NCI-H524 (cell line): ENCODE measurements at places on chromosomes 5 and 9.
A peak's percentile ranks its signal among the peaks of the same experiment; 100 is the strongest.

- DNase-seq, result no peak
These were observed 16.8 kb downstream of the TAS2R1 start for GRCh38 chr5:9613360-9613759.

DNA sequence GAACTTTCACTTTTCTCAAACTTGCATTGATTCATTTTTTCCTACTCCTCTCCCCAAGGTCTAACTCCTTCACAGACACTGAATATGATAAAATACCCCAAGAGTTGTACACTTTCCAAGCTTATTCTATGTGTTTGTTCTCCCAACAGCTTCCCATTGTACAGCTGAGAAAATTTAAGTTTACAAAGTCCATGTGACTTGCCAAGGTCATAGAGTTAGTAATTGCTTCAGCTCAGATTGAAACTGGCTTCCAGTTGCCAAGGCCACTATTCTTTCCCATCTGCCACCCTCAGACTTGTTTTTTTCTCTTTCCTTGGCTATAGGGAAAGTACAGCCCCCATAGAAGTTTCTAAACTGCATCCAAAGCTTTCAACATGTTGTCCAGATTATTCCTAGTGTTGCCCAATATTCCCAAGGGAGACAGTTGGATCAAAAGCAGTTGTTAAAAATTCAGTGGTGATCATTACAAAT lies 34.8 kb downstream of the TNFSF8 start:
- no peak for DNase-seq

- DNase-seq, result peak; percentile 55
These were observed 35.7 kb upstream of the LURAP1L start for GRCh38 chr9:12739014-12739652.

DNA sequence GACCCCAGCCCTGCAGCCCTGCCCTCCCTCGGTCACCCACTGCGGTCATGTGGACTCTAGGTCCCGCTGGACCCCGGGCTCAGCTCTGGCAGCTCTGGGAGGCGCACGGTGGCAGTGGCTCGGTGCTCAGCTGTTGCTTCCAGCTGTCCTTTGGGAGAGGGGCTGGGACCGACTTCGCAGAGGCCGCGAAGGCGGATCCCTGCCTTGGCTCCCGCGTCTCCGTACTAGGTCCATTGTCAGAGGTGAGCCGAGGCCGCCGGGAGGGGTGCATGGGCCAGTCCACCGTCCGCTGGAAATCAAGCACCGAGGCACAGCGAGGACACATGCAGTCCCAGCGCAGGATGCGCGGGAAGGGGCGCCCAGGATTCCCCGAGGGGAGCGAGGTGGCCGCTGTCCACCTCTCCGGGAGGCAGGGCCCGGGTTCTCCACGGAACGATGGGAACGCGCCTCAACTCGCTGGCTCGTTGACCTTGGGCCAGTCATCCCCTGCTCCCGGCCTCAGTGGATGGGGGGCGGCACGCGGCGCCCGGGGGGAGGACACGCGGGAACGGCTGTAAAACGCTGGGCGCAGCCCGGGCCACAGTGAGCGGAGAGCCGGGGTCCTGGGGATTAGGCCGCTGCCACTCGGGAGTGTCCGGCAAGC lies 732 bp downstream of the GBGT1 start:
- DNase-seq, result peak; percentile 35

- DNase-seq, result no peak
These were observed 330.7 kb downstream of the ADGRV1 start for GRCh38 chr5:90889325-90889600.

DNA sequence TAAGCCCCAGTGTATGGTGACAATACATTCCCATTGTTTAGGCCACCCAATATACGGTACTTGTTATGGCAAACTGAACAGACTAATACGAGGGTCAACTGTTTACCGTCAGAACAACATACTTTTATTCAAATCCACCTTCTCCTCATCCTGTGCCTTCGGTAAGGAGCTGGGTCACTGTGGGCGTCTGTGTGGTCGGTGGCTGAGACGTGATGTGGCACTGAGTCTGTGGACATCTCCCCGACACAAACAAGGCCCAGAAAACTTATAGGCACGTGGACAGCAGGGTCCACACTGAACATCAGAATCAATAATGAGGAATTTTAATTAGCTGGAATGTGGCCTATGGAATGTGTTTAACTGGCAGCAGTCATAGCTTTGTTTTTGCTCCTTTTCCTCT lies 154.3 kb upstream of the IRX2 start:
- no peak for DNase-seq

DNA sequence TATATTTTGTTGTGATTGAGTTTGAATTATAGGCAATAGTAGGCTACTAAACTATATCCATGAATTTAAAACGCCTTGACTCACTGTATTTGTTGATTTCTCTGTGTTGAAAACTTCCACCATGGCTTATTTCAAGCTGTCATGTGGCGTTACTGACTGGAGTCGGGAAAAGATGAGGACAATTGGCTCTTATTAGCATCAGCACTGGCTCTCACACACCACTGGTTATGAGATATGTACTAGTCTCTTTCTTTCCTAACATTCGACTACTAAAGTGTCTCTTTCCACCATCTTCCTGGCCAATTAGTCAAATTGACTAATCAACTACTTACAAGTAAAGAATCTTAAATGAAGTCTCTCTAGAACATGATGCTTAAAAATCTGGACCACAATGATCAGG lies 9.1 kb upstream of the DAB2 start:
- DNase-seq, result no peak

DNA sequence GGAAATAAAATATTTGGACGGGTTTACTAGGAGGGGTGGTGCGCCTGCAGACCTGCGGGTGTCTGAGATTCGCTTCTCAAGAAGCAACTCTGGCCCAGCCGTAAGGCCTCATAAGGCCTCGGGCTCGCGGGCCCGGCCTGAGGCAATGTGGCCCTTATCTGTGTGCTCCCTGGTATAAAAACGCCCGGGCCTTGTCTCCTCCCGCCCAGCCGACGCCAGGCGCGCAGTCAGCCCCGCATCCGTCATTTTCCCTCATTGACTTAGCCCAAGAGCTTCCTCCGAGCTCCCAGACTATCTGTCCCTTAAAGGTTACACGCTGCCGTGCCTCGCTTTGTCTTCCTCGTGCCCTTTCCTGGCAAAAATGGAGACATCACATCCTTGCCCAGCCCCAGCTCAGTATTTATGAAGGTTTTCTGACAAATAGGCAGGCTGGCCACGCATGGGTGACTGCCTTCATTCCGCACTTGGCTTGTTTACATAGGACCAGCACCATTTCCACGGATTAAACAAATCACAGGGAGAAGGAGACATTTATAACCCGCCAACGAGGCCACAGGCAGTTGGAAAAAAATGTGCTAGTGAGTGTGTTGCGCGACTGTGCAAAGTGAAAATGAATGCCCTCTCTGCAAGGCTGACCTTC lies 74.5 kb upstream of the TBCA start:
- DNase-seq, result no peak
